Upper lobe of left lung (tissue), 6 donors: ENCODE measurements at places on chromosomes 1 and 21. TPM values are rescaled to one million over a fixed set of nuclear protein-coding genes. Genes with fewer than 3 reads are reported as not detected.

- H3K36me3 ChIP-seq: peaks cover 12% of the 10 kb centered on the region
- no peaks in the 10 kb centered on the region for H3K27me3 ChIP-seq
- H3K27ac ChIP-seq: peak overlapping the region; percentile 16
- H3K4me1 ChIP-seq: peaks cover 59% of the 10 kb centered on the region
- no peak overlapping the region for H3K4me3 ChIP-seq
Measured at GRCh38 chr1:24418898-24419628, 3.5 kb downstream of the NIPAL3 start.

Gene GJA4
- total RNA-seq: 5.2 TPM

GRCh38 chr1:150778409-150778808 is 12.8 kb upstream of the CTSS start:
- H3K27me3 ChIP-seq: no peaks in the 10 kb centered on the region
- no peaks in the 10 kb centered on the region for H3K36me3 ChIP-seq
- H3K4me3 ChIP-seq: no peak overlapping the region
- H3K4me1 ChIP-seq: no peaks in the 10 kb centered on the region
- H3K27ac ChIP-seq: no peak overlapping the region
- no peak for DNase-seq

DNA sequence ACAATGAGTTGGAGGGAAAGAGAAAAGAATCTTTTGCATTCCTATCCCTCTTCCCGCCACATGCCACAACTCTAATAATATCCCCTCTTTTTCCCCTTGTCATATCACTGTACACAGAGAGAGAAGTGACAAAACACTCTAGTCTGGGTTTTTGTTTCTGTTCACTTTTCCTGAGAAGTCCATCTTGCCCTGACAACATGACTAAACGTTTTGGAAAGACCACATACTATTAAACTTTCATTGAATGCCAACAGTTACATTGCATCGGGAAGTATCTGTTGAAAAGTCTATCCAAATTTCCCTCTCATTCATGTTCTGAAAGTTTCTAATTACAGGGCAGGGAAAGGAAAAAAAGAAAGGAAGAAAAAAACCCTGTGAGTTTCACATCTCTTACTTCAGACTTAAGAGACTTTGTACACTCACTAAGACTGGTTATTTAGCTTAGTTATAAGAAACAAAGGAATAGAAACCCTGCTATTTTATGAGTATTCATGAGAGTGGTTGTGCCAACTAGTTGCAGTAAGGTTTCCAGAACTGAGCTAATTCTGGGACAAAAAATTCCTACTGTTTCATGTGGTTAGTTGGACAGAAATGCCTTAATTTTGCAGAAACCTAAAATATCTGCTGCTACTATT is 16.9 kb downstream of the PLA2G4A start:
- H3K4me3 ChIP-seq: no peak overlapping the region
- H3K4me1 ChIP-seq: peaks cover 5% of the 10 kb centered on the region
- DNase-seq: no peak
- H3K36me3 ChIP-seq: no peaks in the 10 kb centered on the region
- no peaks in the 10 kb centered on the region for H3K27me3 ChIP-seq

DNA sequence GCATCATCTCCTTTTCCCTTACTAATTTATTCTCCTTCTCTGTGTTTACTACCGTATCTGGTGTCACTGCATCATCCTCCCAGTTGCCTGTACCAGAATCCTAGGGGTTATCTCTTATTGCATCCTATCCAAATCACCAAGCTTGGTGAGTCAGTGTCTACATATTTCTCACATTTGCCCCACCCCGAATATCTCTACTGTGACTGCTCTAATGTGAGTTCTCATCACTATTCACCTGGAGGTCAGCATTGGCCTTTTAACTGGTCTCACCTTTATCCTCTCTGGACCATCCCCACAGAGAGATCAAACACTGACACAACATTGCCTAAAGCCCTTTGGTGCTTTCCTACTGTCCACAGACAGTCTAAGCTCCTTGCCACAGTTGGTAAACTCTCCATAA is 45.7 kb upstream of the ZNF648 start:
- no peak overlapping the region for H3K27ac ChIP-seq
- no peak for DNase-seq
- no peaks in the 10 kb centered on the region for H3K36me3 ChIP-seq
- H3K4me1 ChIP-seq: no peaks in the 10 kb centered on the region

DNA sequence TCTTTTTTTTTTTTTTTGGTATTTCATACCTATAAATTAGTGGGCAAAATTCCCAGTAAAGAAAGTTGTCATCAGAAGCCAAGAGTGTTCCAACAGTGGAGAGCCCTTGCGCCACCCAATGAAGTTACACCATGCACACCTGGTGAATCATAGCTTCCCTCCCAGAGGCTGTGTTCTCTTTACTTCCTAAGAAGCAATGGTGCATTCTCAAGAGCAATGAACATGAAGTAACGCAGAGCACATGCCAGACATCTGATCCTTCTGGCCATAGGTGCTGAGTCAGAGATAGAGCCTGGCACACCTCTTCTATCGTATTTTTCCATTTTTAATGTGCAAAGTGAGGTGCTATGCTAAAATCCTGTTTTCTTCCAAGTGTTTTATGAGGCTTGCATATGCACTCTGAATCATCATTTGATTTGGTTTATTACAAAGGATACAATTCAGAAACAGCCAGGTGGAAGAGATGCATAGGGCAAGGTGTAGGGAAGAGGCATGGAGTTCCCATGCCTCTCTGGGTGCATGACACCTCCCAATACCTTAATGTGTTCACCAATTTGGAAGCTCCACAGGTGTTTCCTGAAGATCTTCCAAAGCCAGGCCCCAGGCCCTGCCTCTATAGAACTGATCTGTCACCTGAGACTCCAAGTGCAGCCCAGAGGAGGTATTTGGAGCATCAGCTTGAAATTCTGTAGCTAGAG is 408.0 kb downstream of the SIPA1L2 start:
- DNase-seq: no peak
- no peaks in the 10 kb centered on the region for H3K36me3 ChIP-seq
- no peak overlapping the region for H3K27ac ChIP-seq
- no peak overlapping the region for H3K4me3 ChIP-seq
- H3K4me1 ChIP-seq: no peaks in the 10 kb centered on the region

DNA sequence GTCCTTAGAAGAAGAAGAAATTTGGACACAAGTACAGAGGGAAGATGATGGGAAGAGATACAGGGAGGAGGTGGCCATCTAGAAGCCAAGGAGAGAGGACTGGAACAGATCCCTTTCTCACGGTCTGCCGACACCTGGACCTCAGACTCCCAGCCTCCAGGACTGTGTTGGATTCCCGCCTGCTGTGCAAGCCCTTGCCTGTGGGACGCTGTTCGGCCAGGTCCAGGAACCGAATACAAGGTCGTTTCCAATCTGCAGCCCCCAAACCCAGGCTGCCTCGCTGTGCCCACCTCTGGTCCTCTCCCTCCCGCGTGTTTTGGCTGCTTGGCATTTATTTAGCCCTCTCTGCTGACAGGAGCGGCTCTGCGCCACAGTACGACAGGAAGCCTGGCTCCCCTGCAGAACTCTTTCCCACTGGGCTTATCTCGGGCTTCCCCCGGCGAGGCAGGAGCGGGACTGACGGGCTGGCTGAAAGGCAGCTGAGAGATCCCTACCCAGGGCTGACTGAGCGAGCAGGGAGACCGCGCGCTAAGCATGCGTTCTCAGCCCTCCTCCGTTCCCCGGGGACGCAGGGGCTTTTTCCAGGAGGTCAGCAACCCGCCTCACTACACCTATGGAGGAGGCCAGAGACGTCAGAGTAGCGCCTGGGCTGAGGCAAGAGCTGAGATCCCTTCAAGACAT is 238.4 kb downstream of the TNR start:
- no peak overlapping the region for H3K4me3 ChIP-seq
- no peaks in the 10 kb centered on the region for H3K4me1 ChIP-seq
- no peak overlapping the region for H3K27ac ChIP-seq
- no peaks in the 10 kb centered on the region for H3K27me3 ChIP-seq
- no peaks in the 10 kb centered on the region for H3K36me3 ChIP-seq
